ENCODE measurements at places on chromosomes 1 and 21.

DNA sequence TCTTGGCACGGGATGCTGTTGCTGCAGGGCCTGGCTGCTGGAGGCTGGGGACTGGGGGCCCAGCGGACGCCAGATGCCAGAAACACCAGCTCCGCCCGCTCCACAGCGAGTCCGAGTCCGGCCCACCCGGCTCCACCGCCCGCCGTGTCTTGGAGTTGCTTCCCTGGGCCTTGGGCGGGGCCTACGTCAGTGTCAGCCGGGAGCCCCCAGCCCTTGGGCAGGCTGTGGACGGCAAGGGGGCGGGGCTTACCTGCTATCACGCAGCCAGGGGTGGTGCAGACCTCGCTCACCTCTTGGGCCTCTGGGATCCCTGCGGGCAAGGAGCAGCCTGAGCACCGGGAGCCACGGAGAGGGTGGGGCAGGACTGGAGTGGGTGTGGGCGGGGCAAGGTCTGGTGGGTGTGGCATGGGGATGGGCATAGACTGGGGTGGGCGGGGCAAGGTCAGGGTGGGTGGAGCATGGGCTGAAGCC lies 21.8 kb downstream of the MMEL1 start:
- DNase-seq, result peak; percentile 13

DNA sequence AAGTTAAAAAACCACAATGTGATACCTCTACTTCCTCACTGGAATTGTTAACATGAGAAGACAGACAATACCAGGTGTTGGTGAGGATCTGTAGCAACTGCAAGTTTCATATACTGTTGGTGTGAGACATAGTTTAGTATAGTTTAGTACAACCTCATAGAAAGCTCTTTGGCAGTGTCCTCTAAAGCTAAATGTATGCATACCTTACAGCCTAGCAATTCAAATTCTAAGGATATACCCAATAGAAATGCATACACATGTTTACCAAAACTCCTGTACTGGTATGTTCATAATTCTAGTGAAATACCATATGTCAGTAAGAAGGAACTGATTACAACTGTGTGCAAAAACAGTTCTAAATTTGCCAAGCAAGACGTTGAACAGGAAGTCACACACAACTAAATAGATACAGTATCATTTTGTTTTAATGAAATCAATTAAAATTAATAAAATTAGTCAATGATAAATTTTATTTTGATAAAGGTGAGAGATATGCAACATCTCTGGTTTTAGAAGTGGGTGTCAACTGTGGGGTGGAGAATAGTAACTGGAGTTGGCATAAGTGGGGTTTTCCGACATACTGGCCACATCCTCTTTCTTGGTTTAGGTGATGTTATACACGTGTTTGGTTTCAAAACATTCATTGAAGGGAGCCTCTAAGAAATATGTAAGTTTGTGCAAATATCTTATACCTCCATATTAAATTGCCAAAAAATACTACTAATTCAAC lies 450.7 kb downstream of the PTPRC start:
- no peak for DNase-seq

GRCh38 chr1:23639460-23640095 lies 52.0 kb upstream of the RPL11 start:
- DNase-seq, result no peak

GRCh38 chr1:94542088-94542870 lies 720 bp upstream of the F3 start:
- peak; percentile 39 for DNase-seq

DNA sequence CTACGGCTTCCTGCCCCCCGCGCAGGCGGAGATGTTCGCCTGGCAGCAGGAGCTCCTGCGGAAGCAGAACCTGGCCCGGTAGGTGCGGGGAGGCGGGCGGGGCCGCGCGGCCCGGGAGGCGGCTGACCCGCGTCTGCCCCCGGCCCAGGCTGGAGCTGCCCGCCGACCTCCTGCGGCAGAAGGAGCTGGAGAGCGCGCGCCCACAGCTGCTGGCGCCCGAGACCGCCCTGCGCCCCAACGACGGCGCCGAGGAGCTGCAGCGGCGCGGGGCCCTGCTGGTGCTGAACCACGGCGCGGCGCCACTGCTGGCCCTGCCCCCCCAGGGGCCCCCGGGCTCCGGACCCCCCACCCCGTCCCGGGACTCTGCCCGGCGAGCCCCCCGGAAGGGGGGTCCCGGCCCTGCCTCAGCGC lies 16.6 kb downstream of the NOC2L start:
- DNase-seq, result peak; percentile 20

DNA sequence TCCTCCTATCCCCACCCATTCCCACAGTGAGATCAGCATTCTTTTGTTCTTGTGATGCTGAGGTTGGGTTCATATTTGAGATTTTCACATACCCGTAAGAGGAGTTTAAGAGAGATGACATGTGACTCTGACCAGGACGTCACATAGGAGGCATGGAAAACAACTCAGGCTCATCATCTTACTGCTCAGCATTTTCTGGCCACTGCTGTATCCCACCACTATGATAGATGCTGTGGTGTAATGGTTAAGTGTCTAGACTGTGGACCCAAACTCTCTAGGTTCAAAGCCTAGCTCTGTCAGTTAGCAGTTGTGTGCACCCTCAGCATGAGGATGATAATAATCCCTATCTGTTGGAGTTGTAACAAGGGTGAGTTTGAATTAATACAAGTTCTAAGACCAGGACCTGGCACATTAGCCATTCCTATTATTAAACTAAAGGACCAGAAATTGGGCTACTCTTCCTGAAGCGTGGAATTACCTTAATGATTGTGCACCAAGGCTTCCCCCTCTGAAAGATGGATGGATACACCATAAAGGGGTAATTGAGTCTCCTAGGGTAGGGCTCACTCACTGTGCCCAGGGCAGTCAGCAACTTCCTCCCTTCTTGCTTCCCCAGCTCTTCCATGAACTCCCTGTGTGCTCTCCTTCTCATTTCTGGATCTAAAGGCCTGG lies 40.9 kb downstream of the LGR6 start:
- peak; percentile 59 for DNase-seq
